ENCODE measurements at places on chromosomes 2 and 18.

- no peak for DNase-seq
These were observed 24.1 kb upstream of the SP3 start for GRCh38 chr2:173989160-173989883.

GRCh38 chr2:97654791-97655190 lies 8.9 kb downstream of the COX5B start:
- DNase-seq = no peak

DNA sequence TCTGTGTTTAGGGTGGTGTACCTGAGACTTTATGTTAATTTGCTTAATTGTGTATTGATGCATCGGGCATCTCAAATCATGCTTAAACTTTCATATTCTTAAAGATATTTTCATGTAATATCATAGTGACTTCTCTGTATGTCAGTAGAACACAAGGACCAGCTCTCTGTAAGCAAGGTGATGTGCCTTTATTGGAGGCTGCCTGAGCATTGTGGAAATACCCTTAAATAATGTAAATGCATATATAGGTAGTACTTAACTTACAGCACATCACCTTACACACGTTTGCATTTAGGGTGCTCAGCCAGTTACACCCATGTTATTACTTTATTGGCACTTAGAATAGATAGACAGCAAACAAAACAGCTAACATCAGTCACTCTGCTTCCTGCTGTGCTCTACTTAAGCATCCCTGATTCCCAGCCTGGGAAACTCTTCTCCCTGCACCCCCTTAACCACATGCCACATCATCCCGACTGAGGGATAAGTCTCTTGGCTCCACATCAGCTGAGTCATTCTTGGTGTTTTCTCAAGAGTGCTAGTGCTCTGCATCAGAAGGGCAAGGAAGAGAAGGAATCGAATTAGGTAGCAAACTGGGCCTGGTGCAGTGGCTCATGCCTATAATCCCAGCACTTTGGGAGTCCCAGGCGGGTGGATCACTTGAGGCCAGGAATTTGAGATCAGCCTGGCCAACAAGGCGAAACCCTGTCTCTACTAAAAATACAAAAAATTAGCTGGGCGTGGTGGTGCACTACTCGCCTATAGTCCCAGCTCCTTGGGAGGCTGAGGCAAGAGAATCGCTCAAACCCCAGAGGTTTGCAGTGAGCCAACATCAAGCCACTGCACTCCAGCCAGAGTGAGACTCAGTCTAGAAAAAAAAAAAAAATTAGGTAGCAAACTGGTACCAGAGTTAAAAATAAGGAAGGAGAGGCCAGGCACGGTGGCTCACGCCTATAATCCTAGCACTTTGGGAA lies 108.7 kb downstream of the MAP3K20 start:
- DNase-seq = no peak

DNA sequence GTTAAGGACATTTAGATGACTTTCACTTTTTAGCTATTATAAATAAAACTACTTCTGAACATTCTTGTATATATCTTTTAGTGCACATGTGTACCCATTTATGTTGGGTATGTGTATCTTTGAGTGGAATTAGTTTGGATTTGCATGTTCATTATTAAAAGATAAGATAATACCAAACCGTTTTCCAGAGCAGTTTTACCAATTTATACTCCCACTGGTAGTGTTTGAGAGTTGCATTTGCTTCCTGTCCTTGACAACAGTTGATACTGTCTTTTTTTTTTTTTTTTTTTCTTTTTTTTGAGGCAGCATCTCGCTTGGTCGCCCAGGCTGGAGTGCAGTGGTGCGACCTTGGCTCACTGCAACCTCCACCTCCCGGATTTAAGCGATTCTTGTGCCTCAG lies 23.3 kb downstream of the SLC30A6 start:
- no peak for DNase-seq

GRCh38 chr18:56715121-56715520 lies 64.0 kb downstream of the WDR7 start:
- no peak for DNase-seq

Measured in SW480 (cell line).